ENCODE measurements at places on chromosomes 2 and 18.

DNA sequence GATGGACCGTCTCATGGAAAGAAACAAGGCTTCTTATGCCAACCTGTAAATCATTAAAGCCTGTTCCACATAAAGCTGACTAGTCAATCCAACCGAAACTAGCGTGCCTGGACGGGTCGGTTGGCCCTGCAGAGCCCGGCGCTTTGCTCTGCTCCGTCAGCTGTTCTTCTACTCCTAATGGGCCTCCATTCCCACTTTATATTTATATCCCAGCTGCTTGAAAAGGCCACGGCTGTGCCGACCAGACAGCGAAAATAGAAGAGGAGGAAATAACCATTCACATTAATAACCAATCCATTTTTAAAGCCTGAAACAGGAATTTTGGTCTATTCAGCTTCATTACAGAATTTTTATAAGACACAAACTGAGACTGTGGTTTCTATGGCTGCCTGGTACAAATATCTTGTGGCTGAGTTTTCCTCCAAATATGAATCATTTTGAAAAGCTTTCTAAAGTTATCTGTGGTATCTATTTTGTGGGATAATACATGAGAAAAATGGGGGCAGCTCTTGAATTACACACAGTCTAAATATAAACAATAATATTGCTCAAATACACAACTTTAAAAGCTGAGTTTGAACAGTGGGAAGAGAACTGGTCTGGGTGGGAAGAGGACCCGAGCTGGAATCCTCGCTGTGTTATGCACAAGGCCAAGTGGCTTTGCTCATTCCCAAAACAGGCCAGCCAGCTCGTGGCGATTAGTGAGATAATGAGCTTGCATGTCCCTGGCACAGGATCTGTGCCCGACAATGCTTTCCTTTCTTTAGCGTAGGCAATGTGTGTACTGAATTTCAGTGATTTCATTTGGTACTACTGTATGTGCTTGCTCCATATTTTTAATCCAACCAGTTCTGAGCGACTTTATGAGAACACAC lies 10.5 kb upstream of the FAM124B start:
- no peak for DNase-seq

DNA sequence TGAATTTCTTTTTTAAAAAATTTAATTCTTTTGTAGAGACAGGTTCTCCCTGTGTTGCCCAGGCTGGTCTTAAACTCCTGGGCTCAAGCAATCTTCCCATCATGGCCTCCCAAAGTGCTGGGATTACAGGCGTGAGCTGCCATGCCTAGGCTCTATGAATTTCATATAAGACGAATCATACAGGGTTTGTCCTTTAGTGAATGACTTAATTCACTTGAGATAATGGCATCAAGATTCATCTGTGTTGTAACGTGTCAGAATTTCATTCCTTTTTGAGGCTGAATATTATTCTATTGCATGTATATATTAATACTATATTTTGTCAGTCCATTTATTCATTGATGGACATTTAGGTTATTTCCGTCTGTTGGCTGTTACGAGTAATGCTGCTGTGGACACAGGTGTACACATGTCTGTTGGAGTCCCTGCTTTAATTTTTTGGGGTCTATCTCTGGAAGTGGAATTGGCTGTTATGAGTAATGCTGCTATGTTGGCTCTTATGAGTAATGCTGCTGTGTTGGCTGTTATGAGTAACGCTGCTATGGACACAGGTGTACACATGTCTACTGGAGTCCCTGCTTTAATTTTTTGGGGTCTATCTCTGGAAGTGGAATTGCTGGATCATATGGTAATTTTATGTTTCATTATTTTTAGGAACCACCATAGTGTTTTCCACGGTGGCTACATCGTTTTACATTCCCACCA lies 210.6 kb downstream of the CAMKMT start:
- DNase-seq, result no peak

- DNase-seq, result no peak
Measured at GRCh38 chr18:58784601-58785137, 80.0 kb upstream of the ZNF532 start.

DNA sequence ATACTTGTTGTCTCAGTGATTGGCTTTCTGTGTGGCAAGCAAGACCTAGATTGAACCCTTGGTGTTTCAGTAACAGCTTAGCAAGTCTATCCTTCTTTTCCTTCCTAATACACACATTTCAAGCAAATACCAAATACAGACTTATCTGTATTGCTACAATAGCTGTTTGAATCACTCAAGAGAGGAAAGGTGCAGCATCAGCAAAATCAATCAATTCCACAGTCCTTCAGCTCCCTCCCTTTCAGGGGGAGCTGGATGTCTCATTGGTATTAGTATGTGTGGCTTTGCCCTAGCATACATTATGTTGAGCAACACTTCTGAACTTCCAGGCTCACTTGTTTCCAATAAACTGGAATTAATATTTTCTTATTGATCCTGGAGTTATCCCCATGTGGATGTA lies 323.1 kb downstream of the TMX3 start:
- no peak for DNase-seq

DNA sequence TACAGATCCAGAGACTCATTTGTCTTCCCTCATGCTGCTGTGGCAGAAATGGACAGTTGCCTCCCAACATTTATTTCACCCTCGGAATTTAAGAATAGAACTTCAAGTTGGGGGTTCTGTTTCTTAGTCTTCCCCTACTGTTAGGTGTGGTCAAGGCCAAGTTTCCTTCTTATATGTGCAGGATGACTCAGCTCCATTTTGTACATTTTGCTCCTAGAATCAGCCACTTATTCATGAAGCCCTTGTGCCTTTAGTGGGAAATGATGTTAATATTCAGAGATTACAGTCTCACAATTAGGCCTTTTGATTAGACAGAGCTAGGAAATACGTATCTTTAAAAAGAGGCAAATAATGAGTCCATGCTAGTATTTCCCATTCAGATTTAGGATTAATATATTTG lies 46.2 kb upstream of the ELOA2 start:
- DNase-seq, result no peak

DNA sequence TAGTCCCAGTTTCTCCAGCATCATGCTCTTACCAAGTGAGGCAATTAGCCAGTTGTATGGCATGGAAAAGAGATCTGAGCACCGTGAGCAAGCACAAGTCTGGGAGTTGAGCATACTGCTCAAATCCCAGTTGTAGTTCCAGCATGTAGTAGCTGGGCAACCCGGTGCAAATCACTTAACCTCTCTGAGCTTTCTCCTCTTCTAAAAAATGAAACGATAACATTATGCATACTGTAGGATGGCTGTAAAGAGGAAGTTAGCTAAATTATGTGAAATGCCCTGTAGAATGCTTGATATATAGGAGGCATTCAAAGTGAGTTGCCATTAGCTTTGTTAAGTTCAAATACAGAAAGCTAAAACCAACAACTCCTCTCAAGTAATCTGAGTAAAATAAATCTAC lies 164.0 kb upstream of the ZEB2 start:
- DNase-seq, result no peak

- no peak for DNase-seq
Measured at GRCh38 chr2:151111599-151112278, 149.9 kb downstream of the RBM43 start.

- no peak for DNase-seq
Measured at GRCh38 chr2:43233218-43234212, 7.1 kb upstream of the ZFP36L2 start.

DNA sequence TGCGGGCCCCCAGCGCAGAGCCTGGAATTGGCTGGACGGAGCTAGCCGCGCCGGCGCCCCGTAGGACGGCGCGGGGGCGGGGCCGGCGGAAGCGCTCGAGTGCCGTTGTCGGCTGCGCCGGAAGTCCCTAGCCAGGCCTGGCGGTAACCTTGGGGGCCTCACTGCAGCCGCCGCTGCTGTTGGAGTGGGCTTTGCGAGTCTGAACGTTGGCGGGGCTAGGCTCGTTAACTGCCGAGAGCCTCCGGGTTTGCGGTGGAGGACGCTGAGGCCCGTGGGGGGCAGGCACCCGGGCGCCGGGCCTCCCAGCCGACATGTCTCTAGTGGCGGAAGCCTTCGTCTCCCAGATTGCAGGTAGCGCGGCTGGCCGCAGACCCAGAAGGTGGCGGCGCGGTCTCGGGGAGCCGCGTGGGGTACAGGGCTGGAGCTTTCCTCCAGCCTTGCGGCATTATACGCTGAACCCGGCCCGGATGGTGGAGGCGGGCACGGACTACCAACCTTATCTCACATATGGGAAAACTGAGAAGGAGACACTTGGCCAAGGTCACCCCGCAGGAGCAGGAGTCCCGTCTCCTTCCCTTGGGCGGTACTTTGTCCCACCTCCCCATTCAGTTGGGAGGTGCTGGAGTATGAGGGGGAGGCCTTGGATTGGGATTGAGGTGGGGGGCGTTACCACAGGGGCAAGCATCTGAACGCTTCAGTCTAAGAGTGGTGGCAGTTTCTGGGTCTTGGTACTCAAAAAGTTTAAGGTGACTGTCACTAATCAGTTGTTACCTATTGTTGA lies at the start of gene MTX2:
MTX2 (plus strand) TSS at position 124 of the 781 bp plus-strand sequence; CDS start at position 312, 188 bp downstream.
- no peak for DNase-seq

DNA sequence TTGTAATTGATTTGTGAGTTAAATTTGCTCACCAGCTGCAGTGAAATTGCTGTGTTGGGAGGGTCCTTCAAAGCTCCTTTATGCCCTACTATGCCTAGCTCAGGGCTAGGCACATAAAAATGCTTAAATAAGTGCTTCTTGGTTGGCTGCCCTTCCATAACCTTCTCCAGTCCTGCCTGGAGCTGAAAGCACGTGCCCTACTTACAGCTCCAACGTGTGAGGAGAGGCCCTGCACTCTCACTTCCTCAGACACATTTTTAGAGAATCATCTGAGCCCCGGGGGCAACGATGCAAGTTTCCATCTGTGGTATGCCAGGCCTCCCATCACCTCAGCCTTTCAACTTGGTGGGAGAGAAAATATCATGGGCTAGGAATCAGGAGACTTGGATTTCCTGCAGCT lies 202.7 kb downstream of the BCL11A start:
- DNase-seq, result no peak

DNA sequence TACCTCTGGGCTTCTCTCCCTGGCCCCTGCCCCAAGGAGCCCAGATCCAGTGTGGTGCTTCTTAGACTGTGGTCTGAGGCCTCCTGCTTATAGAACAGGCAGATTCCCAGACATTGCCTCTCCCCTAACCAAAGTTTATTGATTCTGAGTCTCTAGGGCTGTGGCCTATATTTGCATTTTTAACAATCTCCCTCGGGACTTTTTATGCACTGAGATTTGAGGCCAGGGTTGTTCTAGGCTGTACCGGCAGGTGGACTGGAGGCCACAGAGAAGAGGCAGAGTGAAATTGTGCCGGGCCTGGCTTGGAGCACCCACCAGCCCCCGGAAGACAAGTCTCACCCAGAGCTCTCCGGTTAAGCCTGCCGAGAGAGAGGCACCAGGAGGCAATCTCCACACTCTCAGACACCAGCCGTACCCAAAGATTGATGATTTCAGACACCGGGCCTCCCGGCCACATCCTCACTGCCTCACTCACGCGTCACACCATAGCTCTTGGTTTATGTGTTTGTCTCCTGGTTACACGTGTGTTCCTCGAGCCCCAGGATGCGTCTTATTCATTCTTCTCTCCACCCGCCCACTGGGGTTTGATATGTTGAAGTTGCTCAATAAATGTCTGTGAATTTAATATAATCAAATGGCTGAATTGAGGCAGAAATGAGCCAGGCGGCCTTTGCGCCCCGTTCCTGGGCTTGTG lies 203.7 kb downstream of the KLHL29 start:
- no peak for DNase-seq

GRCh38 chr2:234388591-234388990 lies 108.3 kb downstream of the ARL4C start:
- DNase-seq, result peak; percentile 18

DNA sequence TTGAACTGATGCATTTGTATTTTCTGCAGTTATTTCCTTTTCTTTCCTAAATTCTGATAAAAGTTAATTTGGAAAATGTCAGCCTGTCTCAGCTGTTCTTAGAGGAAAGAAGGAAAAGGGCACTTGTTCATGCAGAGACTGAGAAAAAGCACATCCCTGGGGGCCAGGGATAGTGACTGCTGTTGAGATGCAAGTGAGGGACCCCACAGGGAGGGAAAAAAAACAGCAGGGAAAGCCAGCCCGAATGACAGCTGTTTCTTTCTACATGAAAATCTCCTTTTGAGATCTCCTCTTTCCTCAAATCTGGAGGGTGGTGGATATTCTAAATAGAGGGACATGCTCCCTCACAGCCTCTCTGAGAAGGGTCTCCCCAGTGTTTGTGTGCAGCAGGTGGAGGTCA lies 14.0 kb upstream of the MTA3 start:
- no peak for DNase-seq

DNA sequence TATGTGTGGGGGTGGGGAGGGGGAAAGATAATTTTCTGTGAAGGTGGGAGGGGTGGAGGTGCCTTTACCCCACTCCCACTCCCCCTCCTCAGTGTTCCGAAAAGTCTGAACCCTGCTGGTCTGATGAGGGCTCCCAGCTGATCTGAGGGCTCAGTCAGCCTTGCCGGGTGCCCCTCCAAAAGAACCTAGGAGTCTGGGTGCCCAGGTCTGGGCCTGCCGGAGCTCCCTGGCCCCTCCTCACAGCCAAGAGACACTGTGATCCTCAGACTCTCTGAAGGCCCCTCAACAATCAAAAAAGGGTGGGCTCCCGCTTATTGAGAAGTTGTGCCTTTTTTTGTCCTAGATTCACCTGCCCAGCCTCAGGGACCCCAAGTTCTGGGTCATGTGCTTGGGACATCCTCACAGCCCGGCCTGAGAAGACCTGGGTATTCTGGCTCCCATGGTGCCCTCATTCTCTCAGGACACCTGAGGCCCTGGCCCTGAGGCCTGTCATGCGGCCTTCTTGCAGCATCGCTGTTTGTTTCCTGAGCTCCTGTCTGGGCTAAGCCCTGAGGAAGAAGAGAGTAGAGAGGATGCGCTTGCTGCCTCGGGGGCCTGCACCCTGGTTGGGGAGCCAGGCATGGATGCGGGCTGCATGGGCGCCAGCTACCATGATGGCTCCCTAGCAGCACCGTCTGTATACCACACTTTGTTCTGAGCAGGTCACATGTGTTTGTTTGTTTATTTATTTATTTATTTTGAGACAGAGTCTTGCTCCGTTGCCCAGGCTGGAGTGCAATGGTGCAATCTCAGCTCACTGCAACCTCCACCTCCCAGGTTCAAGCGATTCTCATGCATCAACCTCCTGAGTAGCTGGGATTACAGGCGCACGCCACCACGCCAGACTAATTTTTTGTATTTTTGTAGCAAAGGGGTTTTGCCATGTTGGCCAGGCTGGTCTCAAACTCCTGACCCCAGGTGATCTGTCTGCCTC lies 44.0 kb downstream of the SDC1 start:
- no peak for DNase-seq

- peak; percentile 45 for DNase-seq
Measured at GRCh38 chr2:167196461-167197252, 308.4 kb downstream of the XIRP2 start.

- no peak for DNase-seq
Measured at GRCh38 chr2:128410758-128411215, 92.1 kb upstream of the HS6ST1 start.

- no peak for DNase-seq
Measured at GRCh38 chr18:48956356-48956755, 5.6 kb upstream of the SMAD7 start.
